Stimulated activated CD4-positive, alpha-beta T cell treated with anti-CD3 and anti-CD28 coated beads, Interleukin-4, amount 100 ng/mL, for 4 hours (primary cell): ENCODE measurements at places on chromosomes 3 and 15.

- no peak for DNase-seq
Measured at GRCh38 chr15:69631978-69632377, 179.4 kb downstream of the RPLP1 start.

GRCh38 chr3:43609406-43609805 lies 12.4 kb downstream of the ANO10 start:
- DNase-seq: no peak

DNA sequence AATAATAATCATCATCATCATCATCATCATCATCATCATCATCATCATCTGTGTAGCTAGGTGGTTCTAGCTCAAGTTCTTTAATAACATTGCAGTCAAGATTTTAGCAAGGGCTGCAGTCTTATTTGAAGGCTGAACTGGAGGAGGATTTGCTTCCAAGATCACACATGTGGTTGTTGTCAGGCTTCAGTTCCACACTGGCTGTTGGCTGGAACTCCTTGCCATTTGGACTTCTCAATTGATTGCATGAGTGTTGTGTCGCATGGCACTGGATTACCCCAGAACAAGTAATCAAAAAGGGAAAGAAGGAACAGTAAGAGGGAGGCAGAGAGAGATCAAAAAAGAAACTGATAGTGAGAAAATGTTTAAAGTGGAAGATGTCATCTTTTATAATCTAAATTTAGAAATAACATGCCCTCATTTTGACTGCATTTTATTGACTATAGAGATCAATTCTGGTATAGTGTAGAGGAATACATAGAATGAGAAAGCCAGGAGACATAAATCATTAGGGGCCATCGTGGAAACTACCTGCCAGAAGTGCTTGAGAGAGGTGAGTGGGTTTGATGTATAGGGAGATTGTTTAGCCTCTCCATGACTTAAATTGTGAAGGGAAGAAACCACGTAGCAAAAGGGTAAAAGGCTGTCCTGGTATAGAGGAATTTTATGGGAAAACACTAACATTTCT lies 346.6 kb upstream of the RBMS3 start:
- no peak for DNase-seq

DNA sequence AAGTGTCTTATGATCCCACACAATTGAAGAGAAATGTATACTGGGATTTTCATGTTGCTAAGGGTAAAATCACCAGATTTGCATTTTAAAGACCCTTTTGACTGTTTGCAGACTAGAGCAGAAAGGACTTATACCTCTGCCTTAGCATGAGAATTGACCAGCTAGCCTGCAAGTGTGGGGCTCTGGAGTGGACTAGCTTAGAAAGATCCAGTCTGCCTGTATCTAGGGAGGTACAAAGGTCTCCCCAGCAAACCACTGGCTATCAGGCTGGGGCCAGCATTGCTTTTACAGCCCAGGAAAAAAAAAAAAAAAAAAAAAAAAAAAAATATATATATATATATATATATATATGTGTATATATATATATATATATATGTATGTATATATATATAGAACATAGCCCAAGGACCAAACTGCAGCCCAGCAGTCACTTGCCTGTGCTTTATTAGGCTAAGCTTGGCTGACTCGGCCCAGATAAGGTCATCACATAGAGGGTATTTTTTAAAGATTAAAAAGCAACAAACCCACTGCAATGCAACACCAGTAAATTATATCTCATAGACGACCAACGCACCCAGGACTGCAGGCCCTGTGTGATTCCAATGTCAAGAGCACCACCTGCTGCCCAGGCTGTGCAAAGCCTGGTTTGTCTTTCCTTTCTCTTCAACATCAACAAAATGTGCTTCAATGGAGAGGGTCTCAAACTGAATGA lies 63.7 kb downstream of the DCLK3 start:
- no peak for DNase-seq

DNA sequence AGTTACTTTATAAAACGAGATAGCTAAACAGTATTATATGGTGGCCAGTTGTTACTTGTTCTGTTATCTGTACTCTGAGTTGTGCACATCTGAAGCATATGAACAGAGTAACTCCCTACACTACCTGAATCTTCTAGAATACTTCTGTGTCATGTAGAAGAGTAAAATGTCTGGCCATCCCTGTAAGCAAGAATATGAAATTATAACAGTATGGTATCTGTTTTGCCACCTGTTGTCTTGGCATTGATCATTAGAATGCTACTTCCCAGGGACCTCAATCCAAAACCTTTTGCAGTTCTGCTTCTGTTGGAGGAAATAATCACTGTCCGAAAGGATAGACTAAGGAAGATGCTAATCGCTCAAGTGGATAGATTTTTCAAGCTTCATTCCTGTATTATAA lies 1.9 kb downstream of the TEX9 start:
- DNase-seq: no peak

GRCh38 chr3:45509038-45509767 lies 85.3 kb upstream of the LIMD1 start:
- DNase-seq: peak; percentile 36

DNA sequence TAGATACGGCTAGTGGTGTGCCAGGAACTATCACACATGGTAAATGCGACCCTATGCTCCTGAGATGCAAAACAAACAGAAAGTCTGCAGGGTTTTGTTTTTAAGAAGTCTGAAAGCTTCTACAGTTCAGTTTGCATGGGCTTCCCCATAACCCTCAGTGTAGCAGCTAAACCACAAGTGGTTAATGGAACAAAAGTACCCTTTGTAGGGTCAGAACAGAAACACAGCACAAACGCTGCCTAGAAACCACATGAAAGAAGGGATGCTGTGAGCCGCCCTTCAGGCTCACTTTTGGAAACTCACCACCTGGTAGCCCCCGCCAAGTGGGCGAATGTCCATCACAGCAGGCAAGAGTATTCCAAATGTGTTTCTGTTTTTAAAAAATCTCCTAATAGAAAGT lies 46.2 kb downstream of the CTDSPL start:
- DNase-seq: no peak

DNA sequence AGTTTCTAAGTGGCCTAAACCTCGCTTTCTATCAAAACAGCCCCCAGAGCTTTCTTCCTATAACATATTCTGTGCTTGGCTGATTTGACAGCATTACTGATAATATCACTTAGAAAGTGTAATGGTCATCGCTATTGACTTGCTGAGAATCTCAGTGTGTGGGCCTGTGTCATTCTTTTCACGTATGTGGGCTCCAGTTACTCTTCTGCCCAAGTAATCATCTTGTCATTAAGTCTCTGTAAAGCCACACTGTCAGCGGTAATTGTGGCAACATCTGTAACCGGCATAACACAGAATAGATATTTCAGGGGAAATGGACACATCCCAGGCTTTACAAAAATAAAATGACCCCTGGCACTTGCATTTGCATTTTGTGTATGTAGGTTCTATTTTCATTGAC lies 313.6 kb upstream of the LMCD1 start:
- DNase-seq: no peak

DNA sequence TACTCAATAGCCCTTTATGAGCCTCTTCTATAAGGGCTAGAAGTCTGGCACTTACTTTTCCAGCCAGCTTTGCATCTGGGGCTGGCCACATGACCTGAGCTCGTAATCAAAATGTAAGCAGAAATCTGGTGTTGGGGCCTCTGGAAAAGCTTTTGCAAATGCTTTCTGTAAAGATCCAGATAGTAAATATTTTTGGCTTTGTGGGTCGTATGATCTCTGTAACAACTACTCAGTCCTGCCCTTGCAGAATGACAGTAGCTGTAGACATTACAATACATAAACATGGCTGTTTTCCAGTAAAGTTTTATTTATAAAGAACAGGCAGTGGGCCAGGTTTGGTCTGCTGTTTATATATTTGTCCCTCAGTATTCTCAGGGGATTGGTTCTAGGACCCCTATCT lies 46.2 kb upstream of the THRB start:
- no peak for DNase-seq
